ENCODE measurements at places on chromosomes 11 and 22.

DNA sequence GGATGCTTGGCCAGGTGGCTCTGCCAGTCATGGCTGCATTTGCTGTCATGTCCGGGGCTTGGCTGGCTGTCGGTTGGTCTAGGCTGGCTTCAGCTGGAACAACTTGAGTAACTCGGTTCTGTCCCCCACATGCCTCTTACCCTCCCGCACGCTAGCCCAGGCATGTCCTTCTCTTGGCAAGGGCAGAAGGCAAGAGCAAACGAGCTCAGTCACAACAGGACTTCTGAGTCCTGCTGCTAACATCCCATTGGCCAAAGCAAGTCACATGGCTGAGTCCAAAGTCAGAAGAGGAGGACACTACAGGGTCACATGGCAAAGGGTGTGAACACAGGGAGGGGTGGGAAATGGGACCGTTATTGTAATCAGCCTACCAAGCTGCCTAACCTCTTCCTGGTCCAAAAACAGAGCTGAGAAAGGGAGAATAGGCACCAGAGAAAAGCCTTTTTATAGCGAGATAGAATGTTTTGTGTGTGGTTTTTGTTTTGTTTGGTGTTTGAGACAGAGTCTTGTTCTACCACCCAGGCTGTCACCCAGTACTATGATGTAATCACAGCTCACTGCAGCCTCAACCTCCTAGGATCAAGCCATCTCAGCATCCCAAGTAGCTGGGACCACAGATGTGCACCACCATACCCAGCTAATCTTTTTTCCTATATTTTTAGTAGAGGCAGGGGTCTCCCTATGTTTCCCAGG, 81.9 kb downstream of the MN1 start:
- no peak for DNase-seq

- DNase-seq: no peak
Measured at GRCh38 chr22:31944700-31945442, 536 bp downstream of the YWHAH start.

DNA sequence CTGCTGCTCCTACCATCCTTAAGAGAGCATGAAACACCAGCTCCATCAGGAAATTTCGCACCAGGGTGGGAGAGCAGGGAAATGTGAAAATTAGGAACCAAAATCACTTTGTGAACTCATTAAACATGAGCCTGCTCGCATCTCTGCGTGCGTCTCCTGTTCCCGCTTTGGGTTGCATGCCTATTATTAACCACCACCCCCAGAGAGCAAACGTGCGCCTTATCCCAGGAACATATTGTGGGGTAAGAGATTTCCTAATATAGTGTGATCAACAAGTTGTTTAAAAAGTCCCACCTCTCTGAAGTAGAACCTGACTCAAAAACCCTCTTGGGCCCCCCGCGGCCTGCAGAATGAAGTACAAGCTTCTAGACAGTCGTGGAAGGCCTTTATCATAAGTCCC, 115.0 kb downstream of the TENM4 start:
- DNase-seq: no peak

DNA sequence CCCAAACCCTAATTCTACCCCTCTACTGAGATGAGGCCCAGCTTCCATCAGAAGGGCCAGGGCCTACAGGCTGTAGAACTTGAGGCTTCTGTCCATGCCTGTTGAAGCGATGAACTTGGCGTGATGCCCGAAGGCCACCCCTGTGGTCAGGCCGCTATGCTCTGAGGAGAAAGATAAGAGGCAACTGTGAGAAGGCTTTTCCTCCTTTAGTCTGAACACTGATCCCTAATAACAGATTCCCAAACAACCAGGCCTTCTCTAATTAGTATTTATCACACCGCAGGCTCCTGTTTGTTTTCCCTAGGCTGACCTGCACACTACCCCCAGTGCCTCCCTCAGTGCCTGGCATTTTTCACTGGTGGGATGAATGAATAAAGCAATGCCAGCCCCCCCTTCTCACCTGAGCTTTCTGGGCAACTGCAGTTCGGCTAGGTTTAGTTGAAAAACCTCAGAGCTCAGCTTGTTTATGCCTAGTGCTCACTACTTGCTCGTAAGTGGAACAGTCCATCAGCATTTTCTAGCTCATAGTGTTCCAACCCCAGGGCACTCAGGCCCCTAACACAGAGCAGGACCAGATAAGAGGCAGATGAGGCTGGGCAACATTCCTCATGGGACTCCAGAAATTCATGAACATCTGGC, 15.2 kb downstream of the PRPF19 start:
- no peak for DNase-seq

GRCh38 chr11:96103102-96103501, 179.2 kb upstream of the MTMR2 start:
- DNase-seq: peak; percentile 38

DNA sequence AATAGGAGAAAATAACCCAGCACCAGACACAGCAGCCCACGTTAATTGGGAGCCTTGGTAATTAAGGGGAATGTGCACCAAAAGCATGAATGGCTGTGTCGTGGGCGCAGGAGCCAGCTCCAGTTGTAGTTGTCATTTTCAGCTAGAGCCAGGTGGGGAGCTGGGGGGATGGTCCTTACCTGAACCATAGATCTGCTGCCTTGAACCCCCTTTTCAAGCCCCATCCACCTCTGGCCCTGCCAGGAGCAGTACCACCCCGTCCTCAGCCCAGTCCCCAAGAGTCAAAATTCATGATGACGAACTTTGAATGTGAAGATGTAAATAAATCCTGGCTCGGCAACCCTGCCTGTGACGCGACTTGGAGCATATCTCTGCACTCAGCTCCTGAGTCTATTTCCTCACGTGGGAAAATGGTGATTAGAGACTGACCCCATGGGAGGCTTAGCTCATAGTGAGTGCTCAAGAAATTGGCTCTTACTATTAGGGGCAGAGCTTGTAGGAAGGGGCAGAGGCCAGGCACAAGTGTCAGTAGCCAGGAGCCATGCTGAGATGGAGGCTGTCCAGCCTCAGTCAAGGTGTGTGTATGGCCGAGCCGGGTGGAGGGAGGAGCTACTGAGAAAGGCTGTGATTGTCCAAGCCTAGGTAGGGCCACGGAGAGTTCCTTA, 794 bp upstream of the FXYD6 start:
- no peak for DNase-seq

- no peak for DNase-seq
Measured at GRCh38 chr22:46815896-46816731, 53.7 kb downstream of the TBC1D22A start.

GRCh38 chr11:3022982-3023381, 30.9 kb upstream of the NAP1L4 start:
- no peak for DNase-seq

DNA sequence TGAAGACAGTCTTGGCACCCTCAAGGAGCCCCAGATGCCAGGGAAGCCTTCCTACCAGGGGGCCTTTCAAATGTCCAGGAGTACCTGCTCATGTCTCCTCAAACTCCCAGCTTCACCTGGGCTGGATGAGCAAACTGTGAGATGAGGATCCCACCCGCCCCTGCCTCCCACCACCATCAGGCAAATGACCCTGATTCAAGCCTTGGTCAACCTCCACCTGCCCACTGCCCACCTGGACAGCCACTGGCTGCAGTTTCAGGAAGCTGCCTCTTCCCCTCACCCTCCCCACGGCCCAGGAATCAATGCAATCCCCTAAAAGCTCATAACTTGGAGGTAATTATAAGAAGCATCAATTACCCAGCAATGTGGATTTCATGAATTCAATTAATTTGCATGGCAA, 122.7 kb downstream of the BUD13 start:
- no peak for DNase-seq

- DNase-seq: no peak
Measured at GRCh38 chr11:36053862-36054261, 110.0 kb downstream of the LDLRAD3 start.

GRCh38 chr22:40220316-40221054, 42.8 kb downstream of the TNRC6B start:
- DNase-seq: no peak

DNA sequence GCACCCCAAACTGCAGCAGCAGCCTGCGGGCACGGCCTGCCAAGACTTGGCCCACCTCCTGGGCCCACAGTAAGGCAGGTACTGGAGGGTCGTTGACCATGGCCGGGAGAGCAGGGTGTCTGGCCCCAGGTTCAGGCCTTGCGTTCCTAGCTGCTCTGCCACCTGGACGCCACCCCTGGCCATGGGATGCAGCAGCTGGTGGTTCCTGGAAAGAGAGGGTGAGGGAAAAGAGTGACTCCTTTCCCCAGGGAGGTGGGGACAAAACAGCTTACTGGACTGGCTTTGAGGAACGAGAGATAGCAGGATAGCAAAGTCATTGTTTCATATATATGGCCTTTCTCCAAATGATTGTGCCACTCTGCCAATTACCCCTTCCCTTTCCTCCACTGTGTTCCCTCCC, 1.8 kb downstream of the BSCL2 start:
- DNase-seq: no peak

GRCh38 chr11:57251037-57251436, 14.0 kb upstream of the APLNR start:
- DNase-seq: no peak

GRCh38 chr11:122422682-122423081, 232.8 kb upstream of the UBASH3B start:
- DNase-seq: no peak

DNA sequence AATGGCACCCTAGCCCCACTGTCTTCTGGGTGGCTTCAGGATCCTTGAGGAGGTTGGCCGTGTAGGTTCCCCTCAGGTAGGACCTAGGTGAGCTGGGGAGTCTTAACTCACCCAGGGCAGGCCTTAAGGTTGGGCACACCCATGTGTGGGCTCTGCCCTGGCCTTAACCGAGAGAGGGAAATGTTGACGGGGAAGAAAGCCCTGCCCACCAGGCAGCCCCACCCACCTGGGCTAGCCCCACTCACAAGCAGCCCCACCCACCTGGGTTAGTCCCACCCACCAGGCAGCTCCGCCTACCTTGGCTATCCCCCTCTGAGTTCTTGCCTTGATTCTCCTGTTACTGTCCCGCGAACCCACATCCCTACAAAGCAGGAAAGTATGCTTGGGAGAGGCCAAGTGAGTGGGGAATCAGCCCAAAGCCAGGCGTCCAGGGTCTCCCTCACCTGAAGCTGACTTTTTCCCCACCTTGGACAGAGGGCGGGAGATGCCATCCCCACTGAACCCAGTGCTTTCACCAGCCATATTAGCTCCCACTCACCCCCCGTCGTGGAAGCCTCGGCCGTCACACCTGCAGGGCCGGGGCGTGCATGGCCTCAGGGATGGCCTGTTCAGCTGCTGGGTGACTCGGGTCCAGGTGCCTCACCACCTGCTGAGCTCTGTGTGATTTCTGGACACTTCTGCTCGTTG, at the start of gene MYEOV:
Gene MYEOV, plus strand, starts transcription at position 337 of the 687 bp plus-strand sequence. CDS start 1,200 bp downstream, outside the sequence.
- DNase-seq: peak; percentile 79

- DNase-seq: no peak
Measured at GRCh38 chr22:35821654-35822053, 104.0 kb downstream of the APOL5 start.
